ENCODE measurements at places on chromosomes 3 and 15.

GRCh38 chr3:150635526-150635925 lies 32.4 kb downstream of the SELENOT start:
- no peak for DNase-seq

DNA sequence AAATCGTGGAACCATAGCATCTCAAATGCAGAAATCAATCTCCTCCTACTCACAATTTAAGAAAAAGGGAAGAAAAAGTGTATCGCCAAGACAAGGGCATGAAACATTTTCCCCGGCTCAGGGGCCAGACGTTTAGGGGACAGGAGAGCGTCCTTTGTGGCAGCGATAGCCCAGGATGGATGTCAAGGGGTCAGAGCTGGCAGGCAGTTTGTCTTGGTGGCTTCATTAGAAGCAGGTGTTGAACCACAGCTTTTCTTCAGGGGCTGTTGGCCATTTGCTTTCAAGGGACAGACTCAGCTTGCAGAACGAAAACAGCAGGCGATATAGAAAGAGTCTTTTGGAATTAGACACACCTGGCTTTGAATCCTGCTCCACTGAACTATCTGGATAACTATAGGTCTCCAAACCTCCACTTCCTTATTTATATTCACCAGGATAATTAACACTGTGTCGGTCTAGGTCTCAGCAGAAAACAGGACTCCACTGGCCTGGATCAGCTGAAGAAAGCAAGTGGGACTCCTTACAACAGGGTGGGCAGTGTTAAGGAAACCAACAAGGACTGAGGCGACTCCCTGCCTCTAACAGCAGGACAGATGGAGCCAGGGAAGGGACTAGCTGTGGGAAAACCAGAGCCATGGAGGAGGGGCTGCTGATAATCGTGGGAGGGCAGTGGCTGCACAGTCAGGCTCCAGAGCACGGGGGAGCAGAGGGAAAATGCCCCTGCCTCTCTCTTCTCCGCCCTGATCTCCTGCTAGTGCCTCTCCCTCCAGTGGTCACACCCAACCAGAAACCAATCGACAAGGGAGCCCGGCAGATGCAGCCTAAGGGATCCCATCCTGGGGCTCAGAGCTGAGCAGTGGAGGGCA lies 123.6 kb downstream of the LIPC start:
- no peak for DNase-seq

DNA sequence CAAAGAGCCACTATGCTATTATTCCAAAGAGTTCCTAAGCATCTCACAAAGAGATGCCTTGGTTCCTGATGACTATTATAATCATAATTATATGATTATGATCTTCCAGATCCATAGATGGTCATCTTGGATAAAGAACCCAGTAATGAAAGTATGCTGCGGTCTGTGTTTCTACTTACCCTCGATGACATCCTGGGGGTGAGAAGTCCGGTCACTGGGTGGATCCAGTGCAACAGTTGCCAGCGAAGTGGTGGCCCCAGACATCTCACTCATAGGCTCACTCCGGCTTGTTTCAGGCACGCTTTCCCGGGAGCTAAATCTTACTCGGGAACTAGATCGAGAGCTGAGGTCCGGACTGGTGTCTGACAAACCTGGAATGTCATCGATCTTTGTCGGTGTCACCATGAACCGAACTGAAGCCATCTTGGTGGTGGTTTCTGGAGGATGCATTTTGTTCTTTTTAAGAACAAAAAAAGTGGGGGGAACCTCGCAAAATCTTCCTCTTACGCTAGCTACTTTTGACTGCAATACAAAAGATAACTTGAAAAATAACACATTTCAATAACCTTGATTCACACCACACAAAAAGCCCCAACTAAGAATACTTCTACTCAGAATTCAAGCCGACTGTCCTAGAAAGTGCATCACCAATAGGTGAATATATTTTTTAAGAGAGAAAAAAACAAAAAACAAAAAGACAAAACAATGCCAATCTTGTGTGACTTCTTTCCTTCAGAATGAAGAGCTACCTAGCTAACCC lies 1.2 kb downstream of the SLC12A6 start:
- no peak for DNase-seq

DNA sequence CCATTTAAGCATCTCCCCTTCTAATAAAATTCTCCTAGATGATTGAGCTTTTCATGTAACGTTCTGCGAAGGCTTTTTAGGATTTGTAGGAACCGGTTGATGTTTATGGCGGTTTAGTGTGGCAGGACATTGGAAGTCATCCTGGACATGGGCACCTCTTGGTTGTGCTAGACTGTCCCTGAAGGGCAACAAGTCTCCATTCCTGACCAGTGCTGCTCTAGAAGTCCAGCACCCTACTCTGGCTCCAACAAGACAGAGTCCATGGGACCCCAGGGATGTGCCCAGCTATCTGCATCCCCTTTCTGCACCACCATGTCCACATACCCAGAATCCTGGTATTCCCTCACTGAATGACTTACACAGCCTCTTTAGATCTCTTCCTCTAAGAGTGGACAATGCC lies 46.4 kb downstream of the KCNAB1 start:
- DNase-seq = no peak

DNA sequence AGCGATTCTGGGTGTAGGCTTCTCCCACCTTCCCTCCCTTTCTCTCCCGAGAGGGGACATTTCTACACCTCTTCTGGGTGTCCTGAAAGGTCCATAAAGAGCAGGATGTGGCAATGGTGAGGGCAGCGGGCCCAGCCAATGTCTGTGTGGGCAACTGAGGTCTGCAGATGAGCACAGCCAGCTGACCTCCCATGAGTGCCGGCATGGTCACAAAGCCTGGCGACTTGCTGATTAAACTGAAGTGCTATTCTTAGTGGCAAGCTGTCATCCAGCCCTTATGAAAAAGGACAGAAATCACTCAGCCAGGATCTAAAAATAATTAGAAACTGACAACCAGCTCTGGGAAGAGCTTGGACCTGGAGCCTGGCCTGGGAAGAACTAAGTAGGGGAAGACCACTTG lies 124.3 kb upstream of the RGMA start:
- DNase-seq = no peak

- DNase-seq = no peak
These were observed 366.5 kb downstream of the GAP43 start for GRCh38 chr3:115989684-115990421.

GRCh38 chr3:64783200-64783599 lies 95.4 kb upstream of the ADAMTS9 start:
- DNase-seq = no peak

DNA sequence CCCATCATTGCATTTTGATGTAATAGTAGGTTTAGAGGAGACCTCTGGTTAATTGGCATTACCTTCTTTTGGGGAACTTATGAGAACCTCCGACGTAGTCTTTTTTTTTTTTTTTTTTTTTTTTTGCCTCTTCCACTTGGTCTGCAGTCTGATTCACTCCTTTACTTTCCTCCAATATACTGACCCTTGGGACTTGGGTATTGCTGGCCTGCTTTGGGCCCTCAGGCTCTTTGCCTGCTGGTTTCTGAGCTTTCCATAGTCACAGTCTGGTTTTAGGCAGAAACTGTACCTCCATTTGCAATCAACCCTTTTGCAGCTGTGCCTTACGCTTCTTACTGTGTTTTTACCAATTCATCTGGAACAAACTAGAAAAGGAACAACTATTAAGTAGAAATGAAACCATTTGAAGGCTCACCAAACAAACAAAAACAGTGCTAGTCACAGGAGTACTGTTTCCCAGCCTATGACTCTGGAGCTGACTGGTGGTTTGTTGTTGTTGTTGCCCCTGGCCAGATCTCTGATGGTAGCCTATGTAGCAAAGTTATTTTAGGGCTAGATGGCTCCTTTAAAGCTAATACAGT lies 272.8 kb downstream of the BBX start:
- no peak for DNase-seq
